ENCODE measurements at places on chromosomes 3 and 15. TPM values are rescaled to one million over a fixed set of nuclear protein-coding genes. Genes with fewer than 3 reads are reported as not detected.
A peak's percentile ranks its signal among the peaks of the same experiment; 100 is the strongest.

DNA sequence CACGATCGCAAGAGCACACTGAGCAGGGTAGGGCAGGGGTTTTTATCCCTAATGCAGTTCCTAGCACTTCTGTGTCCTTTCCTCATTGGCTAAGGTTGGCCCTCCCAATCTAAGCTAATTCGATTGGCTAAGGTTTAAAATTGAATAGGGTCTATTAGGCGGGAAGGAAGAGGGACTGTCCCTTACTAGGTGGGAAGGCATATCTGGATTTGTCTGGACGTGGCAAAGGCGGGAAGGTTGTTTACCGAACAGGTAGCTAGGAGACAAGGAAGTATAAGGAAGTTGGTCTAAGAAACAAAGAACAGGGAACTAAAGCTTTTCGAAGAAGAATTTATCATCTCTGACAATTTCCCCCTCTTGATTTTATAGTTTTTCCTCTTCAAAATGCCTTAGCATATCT is 24.8 kb upstream of the ATG7 start:
- H3K4me3 ChIP-seq, result no peak overlapping the region
- peaks cover 6% of the 10 kb centered on the region for H3K4me1 ChIP-seq
- no peak overlapping the region for H3K27ac ChIP-seq
- no peak for DNase-seq
- H3K36me3 ChIP-seq, result no peaks in the 10 kb centered on the region

DNA sequence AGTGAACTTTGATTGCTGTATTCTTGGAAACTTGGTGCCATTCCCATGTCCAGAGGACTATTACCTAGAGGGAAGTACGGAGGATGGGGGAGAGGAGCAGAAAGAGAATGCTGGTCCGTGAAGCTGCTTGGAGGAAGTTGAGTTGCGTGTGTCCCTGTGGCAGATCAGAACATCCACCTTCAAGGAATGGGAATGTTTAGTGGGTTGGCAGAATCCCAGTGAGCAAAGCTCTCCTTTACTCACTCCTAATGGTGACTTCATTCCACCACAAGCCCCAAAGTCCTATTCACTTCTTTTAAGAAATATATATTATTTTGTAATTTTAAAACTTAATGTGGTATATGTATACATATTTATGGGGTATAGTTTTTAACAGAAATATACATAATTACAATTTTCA is 247.8 kb upstream of the FEZF2 start:
- DNase-seq, result no peak
- H3K27me3 ChIP-seq, result no peaks in the 10 kb centered on the region
- H3K4me1 ChIP-seq, result no peaks in the 10 kb centered on the region
- no peaks in the 10 kb centered on the region for H3K36me3 ChIP-seq

DNA sequence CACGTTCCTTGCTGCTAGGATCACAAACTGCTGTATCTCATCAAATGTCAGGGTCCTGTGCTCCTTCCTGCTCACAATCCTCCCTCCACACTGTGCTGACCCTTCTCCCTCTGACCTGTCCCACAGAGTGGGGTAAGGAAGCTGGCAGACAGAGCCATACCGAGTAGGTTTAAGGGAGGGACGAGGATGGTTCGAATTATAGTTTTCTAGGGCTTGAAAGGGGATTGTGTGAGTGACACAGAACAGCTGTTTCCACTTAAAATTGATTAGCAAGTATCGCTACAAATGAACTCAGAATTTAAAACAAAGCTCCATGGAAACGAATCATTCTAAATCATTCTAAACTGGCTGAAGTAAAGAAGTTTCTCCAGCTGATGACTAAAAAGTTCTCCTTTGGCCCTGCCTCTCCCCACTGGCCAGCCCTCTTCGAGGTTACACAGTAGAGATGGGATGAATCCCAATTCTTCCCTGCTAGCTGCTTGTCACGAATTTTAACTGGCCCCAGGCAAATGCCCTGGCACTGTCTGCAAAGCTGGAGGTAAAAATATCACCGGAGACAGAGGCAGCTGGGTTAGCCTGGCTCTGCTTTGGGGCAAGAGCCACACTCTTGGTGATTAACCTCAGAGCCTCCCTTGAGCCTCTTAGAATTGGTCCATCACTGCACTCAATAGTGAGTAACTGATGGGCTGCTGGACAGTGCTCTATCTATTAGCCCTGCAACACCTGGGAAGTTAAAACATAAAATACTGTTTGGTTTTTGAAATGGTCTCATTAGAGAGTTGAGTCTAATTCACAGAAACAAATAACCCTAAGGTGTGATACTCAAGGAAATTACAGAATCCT is 194.9 kb downstream of the CHST2 start:
- H3K27ac ChIP-seq, result no peak overlapping the region
- no peaks in the 10 kb centered on the region for H3K4me1 ChIP-seq
- no peaks in the 10 kb centered on the region for H3K36me3 ChIP-seq

DNA sequence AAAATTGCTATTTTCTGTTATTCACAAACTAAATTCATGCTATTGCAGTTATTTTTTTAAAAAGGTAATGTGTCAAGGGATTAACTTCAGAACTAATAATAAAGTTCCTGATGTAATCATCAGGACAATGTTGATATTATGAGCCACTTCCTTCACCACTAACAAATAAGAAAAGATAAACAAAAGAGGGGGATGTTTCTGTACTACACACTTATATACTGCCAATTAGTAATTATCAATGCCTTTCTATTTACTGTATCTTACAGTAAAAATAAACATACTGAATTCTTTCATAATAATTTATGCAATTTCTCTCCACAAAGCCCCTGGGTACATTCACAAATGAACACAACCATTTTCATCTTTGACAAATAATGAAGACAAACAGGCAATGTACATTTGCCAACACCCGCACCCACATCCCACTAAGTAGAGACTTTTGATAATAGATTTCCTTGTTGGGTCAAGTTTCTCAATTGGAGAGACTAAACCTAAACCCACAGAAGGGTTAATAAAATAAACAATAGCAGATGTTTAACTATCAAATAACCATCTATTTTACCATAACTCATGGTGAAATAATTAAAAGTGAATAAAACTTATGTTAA is 3.7 kb downstream of the CBLB start:
- H3K4me1 ChIP-seq, result peaks cover 53% of the 10 kb centered on the region
- no peaks in the 10 kb centered on the region for H3K27me3 ChIP-seq
- peak overlapping the region; percentile 63 for H3K27ac ChIP-seq
- peaks cover 2% of the 10 kb centered on the region for H3K36me3 ChIP-seq

- H3K36me3 ChIP-seq, result peaks cover 3% of the 10 kb centered on the region
- no peaks in the 10 kb centered on the region for H3K27me3 ChIP-seq
- no peak overlapping the region for H3K27ac ChIP-seq
These were observed 32.1 kb downstream of the MESD start for GRCh38 chr15:80957556-80957955.

The MCCC1 gene
- 9.2 TPM for polyA plus RNA-seq

All from endothelial cell of umbilical vein (primary cell).